Stimulated activated CD4-positive, alpha-beta T cell treated with anti-CD3 and anti-CD28 coated beads, Interleukin-15, amount 100 ng/mL, for 24 hours (primary cell): ENCODE measurements at places on chromosomes 6 and 20.

DNA sequence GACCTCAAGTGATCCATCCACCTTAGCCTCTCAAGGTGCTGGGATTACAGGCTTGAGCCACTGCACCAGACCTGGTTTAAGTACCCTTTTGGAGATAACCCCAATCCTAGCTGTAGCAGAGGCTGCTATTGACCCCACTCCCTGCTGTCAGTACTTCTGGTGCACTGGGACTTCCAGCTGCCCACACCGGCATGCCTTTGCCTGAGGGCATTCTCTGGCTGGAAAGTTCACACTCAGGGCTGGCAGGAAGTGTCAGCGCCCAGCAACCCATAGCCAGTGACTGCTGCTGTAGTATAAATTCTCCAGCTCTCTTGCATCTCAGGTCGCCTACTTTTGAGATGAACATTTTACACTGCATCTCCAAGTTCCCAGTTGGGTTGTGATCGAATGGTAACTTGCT lies 75.3 kb downstream of the UTRN start:
- no peak for DNase-seq

DNA sequence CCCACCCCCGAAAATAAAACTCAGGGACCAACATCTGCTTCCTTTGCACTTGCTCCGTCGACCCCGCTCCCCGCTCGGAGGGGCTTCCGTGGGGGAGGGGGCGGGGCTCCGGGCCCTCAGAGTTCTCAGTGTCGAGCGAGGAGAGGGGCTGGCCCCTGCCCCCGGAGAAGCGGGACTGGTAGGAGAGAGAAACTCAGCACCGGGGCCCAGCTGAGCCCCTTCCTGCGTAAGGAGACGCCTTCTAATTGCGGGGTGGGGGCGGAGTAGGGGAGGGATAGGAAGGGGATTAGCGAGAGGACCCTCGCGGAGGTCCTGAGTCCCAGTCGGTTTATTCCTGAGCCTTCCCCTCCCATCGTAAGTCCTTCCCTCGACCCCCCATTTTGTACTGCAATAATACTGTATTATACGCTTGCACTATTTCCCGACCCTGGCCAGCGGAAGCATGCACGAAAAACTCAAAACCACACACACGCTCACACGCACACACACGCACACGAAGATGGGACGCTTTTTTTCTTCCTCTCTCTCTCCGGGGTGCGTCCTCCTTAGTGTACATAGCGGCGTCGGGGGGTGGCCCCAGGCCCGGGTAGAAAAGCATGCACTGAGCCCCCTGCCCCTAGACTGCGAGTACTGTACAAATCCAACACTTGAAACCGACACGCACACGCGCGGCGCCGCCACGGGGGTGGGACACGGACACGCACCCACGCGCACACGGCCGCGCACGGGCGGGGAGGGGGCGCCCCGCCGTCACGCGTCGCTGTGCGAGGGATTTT lies 22.1 kb upstream of the SLC22A7 start:
- DNase-seq, result peak; percentile 50

- no peak for DNase-seq
Measured at GRCh38 chr6:119720160-119720559, 370.6 kb upstream of the MAN1A1 start.

- no peak for DNase-seq
Measured at GRCh38 chr6:37779902-37780628, 39.5 kb upstream of the ZFAND3 start.
